ENCODE measurements at places on chromosomes 2 and 18.

GRCh38 chr2:105744091-105744908 lies 412 bp upstream of the NCK2 start:
- H3K4me3 ChIP-seq: peak overlapping the region; percentile 87
- H3K27ac ChIP-seq: peak overlapping the region; percentile 36
- DNase-seq: peak; percentile 77

GRCh38 chr2:63842149-63843061 lies 709 bp downstream of the UGP2 start:
- peaks cover 3% of the 10 kb centered on the region for H3K36me3 ChIP-seq
- peak overlapping the region; percentile 99 for H3K27ac ChIP-seq
- H3K4me1 ChIP-seq: peaks cover 44% of the 10 kb centered on the region
- H3K4me3 ChIP-seq: peak overlapping the region; percentile 99
- peak; percentile 43 for DNase-seq

GRCh38 chr2:198004173-198004572 lies 199.8 kb downstream of the PLCL1 start:
- H3K36me3 ChIP-seq: no peaks in the 10 kb centered on the region
- H3K4me3 ChIP-seq: no peak overlapping the region
- peaks cover 5% of the 10 kb centered on the region for H3K27me3 ChIP-seq
- no peaks in the 10 kb centered on the region for H3K4me1 ChIP-seq
- H3K27ac ChIP-seq: no peak overlapping the region

DNA sequence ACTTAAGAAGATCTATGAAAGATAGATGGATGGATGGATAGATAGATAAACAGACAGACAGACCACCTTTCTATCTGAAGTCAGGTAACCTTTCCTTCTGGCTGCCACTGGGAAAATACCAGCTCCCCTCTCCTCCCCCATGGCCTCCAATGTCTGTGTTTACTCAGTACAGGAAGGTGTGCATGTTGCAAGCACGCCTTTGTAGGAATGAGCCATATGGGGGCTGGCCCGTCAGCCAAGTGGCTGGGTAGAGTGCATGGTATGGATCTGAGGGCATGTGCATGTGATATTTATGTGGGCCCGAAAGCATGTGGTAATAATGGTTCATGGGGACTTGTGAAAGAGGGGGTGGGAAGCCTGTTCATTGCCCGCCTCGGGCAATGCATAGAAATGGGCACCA lies 109.2 kb upstream of the FZD7 start:
- DNase-seq: no peak
- no peak overlapping the region for H3K4me3 ChIP-seq
- H3K27me3 ChIP-seq: peaks cover 9% of the 10 kb centered on the region
- peaks cover 7% of the 10 kb centered on the region for H3K36me3 ChIP-seq
- H3K27ac ChIP-seq: no peak overlapping the region

DNA sequence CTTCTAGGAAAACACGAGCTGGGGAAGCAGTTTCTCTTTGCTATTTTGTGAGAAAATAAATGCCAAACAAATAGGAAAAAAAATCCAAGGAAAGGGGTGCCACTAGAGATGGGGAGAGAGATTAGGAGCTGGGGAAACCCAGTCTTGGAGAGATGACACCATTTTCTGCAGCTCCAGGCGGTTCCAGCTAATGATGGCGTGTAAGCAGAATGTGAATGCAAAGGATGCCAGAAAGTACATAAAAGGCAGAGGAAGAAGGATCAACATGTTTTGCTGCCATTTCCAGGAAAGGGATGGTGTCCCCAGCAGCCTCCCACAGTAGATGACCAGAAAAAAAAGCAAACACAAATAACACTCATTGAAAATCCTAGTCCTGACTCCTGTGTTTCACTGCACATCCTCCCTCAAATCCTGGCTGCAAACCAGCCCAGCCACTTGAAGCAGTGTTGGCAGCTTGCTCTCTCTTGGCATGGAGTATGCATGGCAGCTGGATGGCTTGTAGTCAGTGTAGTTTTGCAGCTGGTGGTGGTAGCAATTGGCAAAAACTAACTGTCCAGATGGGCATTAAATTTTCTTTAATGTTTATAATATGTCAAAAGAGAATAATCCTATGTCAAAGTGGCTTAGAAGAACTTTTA lies 93.6 kb downstream of the FTCDNL1 start:
- peak overlapping the region; percentile 29 for H3K27ac ChIP-seq
- H3K4me3 ChIP-seq: no peak overlapping the region
- H3K36me3 ChIP-seq: no peaks in the 10 kb centered on the region
- DNase-seq: no peak
- H3K4me1 ChIP-seq: peaks cover 8% of the 10 kb centered on the region

DNA sequence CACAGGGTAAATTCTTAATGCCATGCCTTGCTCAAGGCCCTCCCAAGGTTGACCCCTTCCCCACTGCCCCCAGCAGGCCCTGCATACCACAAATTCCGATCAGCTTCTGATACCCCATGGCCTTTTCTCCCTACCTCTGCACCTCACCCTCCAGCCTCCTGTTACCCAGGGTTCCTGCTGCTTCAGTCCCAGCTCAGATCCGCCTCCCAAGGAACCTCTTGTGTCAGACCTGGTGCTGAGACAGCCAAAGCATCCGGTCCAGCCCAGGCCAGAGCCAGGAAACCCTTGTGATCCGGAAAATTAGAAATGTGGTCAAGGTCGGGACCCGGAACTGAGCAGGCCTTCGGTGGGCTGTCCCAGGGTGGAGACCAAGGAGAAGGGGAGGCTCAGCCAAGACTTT lies 231.3 kb downstream of the BCL2 start:
- H3K27me3 ChIP-seq: peaks cover 5% of the 10 kb centered on the region
- peak overlapping the region; percentile 83 for H3K27ac ChIP-seq
- no peak for DNase-seq
- H3K36me3 ChIP-seq: peaks cover under 1% of the 10 kb centered on the region

DNA sequence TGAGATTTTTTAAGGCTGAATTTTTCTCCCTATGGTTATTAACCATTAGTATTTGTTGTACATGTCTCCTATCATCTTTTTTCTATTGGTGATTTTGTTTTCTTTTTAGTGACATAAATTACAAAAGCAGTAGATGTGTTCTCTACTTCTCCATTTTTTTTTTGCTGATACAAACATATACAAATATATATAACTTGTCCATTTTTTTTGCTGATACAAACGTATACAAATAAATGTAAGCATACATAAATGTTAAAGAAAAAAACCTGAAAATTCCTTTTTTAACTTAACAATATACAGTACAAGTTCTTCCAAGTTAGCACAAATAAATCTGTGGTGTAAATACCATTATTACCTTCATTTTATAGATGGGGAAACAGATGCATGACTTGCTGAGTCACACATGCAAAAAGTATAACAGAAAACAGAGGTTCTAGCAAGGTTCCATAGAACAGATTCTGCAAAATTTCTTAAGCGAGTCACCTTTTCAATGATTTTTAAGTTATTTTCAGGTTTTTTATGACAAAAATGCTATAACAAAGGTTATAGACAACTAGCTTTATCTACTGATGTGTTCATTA lies 2.1 kb downstream of the MSGN1 start:
- peak overlapping the region; percentile 99 for H3K27ac ChIP-seq
- H3K27me3 ChIP-seq: peaks cover 3% of the 10 kb centered on the region
- H3K4me1 ChIP-seq: peaks cover 97% of the 10 kb centered on the region

DNA sequence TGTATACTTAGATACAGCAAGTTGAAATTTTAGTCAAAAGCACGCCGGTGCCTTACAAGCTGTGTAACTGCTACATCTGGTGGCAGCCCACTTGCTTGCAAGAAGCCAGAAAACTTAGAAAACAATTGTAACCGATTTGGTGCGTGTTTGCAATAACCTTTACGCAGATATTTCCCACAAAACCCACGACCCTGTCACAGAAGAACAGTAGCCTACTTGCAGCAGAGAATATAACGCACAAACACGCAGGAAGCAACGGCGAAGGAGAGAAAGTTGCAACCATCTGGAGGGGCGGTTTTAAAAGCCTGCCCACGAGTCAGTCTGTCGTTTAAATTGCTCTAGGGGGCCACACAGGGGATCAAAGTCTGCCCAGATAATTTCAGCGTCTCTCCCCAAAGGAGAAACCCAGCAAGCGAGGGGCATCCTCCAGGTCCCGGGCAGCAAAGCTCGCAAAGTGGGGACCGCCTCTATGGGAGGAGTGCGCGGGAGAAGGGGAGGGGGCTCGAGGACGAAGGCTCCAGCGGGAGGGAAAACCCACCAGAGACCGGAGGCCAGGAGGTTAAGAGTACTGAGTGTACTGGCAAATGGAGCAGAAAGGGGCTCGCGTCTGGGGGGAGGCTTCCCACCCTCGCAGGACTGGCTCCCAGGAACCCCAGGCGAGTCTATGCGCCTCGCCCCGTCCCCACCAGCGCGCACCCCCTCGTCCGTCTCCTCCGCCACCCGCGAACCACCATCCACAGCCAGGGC lies 1.1 kb downstream of the TLK1 start:
- peak overlapping the region; percentile 91 for H3K27ac ChIP-seq
- no peaks in the 10 kb centered on the region for H3K36me3 ChIP-seq
- H3K4me3 ChIP-seq: peak overlapping the region; percentile 94
- DNase-seq: peak; percentile 67
- H3K27me3 ChIP-seq: peaks cover 4% of the 10 kb centered on the region
- H3K4me1 ChIP-seq: peaks cover 46% of the 10 kb centered on the region

- H3K4me3 ChIP-seq: no peak overlapping the region
- no peaks in the 10 kb centered on the region for H3K36me3 ChIP-seq
- no peaks in the 10 kb centered on the region for H3K27me3 ChIP-seq
- DNase-seq: no peak
Measured at GRCh38 chr2:167504061-167504460, 615.8 kb downstream of the XIRP2 start.

DNA sequence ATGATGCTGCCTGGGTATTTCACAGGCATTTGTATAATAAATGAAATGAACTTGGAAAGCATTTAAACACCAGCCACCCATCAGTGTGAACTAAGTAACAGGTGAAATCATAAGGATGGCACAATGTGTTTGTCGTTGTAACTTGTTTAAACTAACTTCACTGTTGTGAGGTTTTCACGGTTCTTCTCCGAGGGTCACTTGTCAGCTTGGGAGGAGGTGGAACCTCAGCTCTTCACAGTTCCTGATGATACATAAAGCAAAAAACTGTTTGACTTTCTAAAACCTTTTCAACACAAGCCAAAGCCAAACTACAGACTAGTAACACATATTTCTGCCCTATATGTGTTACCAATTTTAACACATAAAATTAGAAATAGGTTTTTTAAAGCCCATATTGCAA lies 13.1 kb downstream of the TMEM18 start:
- no peak overlapping the region for H3K27ac ChIP-seq
- H3K4me1 ChIP-seq: peaks cover 19% of the 10 kb centered on the region

DNA sequence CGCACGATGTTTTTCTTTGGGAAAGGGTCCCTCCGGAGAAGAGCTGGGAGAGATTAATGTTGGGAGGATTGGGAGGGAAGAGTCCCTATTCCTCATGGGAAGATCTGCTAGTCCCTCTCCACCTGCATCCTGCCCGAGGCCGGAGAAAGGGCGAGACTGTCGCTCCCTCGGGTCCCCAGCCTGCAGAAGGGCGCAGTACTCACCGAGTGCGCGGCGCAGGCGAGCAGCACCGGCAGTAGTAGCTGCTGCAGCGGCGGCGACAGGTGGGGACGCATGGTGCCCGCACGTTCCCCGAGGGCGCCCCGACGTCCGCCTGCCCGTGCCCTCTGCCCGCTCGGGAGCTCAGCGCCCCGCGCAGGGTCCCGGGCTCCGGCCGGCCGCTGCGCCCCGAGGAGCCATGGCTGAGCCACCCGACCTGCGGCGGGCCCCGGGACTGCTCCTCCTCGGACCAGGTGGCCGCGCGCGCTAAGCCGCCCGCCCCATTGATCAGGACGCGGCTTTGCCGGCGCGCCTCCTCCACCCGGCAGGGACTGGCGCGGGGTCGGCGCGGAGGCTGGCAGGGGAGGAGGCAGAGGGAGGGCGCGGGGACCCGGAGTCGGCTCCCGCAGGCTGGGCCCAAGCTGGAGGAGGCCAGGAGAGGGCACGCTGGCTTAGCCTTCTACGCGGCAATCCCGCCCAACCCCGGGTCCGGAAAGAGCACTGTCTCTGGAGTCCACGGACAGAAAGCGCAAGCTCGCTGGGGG lies at the start of gene SCTR:
Gene SCTR, minus strand, starts transcription at position 532 of the 743 bp plus-strand sequence. Its CDS starts 257 bp downstream, at position 275.
- H3K27ac ChIP-seq: no peak within 1 kb of the TSS
- H3K27me3 ChIP-seq: peaks cover 93% of the 10 kb centered on the region
- H3K36me3 ChIP-seq: no peaks in the 10 kb centered on the region
- DNase-seq: peak; percentile 63
- peaks cover 41% of the 10 kb centered on the region for H3K4me1 ChIP-seq

DNA sequence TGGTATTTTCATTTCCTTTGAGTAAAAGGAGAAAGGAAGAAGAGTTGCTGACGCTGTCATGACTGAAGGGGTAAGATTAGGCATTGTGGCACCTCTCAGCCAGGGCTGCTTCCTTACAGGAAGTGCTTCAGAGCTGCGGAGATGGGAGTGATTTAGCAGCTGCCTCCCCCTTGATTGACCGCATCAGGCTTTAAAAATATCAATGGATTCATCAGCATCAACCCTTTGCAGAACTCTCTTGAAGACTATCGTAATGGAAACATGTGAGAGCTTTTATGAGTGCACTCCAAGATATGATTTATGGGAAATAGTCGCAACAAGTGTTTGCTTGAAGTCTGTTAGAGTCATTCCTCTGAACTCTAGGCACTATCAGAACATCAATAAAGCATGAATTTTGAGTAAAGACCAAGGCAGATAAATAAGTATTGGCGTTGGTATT lies 141.1 kb downstream of the CSRNP3 start:
- H3K27me3 ChIP-seq: no peaks in the 10 kb centered on the region
- peaks cover 70% of the 10 kb centered on the region for H3K36me3 ChIP-seq
- DNase-seq: no peak
- H3K27ac ChIP-seq: peak overlapping the region; percentile 92

- no peaks in the 10 kb centered on the region for H3K36me3 ChIP-seq
- H3K4me1 ChIP-seq: peaks cover 37% of the 10 kb centered on the region
- H3K27me3 ChIP-seq: peaks cover 30% of the 10 kb centered on the region
- no peak for DNase-seq
- H3K4me3 ChIP-seq: no peak overlapping the region
Measured at GRCh38 chr2:128320192-128320905, 1.7 kb upstream of the HS6ST1 start.

- H3K27ac ChIP-seq: no peak overlapping the region
- H3K27me3 ChIP-seq: peaks cover 20% of the 10 kb centered on the region
- no peaks in the 10 kb centered on the region for H3K36me3 ChIP-seq
- peaks cover 21% of the 10 kb centered on the region for H3K4me1 ChIP-seq
- H3K4me3 ChIP-seq: no peak overlapping the region
- no peak for DNase-seq
Measured at GRCh38 chr2:71045865-71046548, 22.4 kb upstream of the NAGK start.

- no peaks in the 10 kb centered on the region for H3K4me1 ChIP-seq
- H3K27me3 ChIP-seq: no peaks in the 10 kb centered on the region
- H3K36me3 ChIP-seq: no peaks in the 10 kb centered on the region
- no peak overlapping the region for H3K27ac ChIP-seq
- no peak overlapping the region for H3K4me3 ChIP-seq
Measured at GRCh38 chr18:64803471-64803870, 654.6 kb upstream of the LINC00305 start.

DNA sequence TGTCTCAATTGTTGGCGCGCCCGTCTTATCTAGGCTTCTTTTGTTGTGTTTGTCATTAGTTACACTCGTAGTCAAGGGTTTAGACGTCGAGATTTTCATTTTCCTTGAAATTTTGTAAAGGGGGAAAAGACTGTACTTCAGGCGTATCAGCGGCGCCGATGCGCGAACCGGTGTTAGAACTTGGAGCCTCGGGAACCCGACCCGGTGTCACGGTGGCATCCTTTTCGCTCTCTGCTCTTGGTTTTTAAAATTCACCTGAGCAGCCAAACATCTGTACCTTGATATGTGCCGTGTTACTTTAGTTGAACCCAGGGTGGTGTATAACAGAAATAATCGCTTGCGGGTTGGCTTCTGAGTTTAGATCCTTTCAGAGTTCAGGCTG lies 643 bp downstream of the RMC1 start:
- no peak overlapping the region for H3K27ac ChIP-seq
- peak overlapping the region; percentile 93 for H3K4me3 ChIP-seq
- H3K27me3 ChIP-seq: peaks cover 29% of the 10 kb centered on the region
- peaks cover 16% of the 10 kb centered on the region for H3K36me3 ChIP-seq
- DNase-seq: no peak

- peaks cover 51% of the 10 kb centered on the region for H3K4me1 ChIP-seq
- peaks cover 4% of the 10 kb centered on the region for H3K36me3 ChIP-seq
- DNase-seq: no peak
- peak overlapping the region; percentile 36 for H3K4me3 ChIP-seq
Measured at GRCh38 chr2:68471385-68471784, 4.0 kb downstream of the APLF start.
